ENCODE measurements at places on chromosomes 3 and 15.
A peak's percentile ranks its signal among the peaks of the same experiment; 100 is the strongest.

GRCh38 chr15:61824291-61824690 lies 236.0 kb downstream of the VPS13C start:
- DNase-seq, result no peak

- peak; percentile 57 for DNase-seq
These were observed 286.7 kb upstream of the TGFBR2 start for GRCh38 chr3:30319713-30320112.

- DNase-seq, result no peak
These were observed 27.9 kb downstream of the AKAP13 start for GRCh38 chr15:85408270-85408746.

GRCh38 chr3:178420033-178420432 lies 116.2 kb upstream of the KCNMB2 start:
- DNase-seq, result no peak

DNA sequence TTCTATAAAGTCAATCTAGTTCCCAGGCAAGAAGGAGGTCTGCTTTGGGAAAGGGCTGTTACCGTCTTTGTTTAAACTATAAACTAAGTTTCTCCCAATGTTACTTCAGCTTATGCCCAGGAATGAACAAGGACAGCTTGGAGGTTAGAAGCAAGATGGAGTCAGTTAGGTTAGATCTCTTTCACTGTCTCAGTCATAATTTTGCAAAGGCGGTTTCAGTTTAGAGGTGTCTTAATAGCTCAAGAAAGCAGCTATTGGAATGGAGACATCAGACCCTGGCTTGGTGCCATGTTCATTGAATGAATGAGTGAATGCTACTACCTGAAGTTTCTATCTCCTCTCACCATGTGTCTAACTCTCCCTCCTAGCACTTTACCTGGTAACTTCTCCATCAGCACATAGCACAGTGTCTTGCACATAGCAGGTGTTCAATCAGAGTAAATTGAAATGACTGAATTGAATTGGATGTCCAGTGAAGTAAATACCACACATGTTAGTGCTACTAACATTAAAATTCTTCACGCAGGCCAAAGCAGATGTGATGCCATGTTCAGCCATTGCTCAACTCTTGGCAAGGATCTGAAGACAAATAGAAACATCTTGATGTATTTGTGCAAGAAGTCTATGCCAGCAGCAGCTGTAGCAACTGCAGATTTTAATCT lies 28.2 kb downstream of the CLEC3B start:
- DNase-seq, result no peak

- DNase-seq, result no peak
These were observed 3.8 kb upstream of the IGDCC3 start for GRCh38 chr15:65381445-65382145.

- DNase-seq, result no peak
These were observed 61.0 kb downstream of the CHD2 start for GRCh38 chr15:92960996-92961681.

DNA sequence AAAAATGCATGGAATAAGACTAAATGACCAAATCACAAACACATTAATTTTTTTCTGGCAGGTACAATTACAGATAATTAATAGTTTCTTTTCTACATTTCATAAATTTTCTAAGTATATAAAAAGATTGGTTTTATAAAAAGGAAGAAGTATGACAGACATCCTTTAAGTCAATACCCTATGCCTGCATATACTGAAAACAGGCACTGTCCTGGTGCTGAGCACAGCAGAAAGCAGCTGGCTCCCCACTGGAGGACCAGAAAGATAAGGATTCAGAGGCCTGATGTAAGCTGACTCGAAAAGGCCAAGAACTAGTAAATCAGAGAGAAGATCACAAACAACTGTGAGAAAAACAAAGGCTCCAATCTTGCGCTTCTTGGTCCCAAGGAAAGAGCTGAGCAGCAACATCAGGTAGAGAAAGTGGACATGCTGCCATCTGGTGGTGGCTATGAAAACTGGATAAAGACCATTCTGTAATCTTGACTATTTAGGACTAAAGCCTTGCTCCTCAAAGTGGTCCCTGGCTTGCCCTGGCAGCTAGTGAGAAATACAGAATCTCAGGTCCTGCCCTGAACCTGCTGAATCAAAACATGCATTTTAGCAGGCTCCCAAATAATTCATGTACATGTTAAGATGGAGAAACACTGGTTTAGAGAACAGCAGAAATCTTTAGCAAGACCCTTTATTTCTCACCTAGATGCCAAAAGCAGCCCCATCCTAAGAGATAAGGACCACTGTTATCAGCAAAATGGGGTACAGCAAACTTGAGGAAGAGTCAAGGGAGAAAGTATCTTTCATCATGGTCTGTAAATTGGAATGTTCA lies 76.0 kb downstream of the TRANK1 start:
- peak; percentile 56 for DNase-seq

- no peak for DNase-seq
These were observed 11.1 kb downstream of the WDR53 start for GRCh38 chr3:196557236-196557635.

DNA sequence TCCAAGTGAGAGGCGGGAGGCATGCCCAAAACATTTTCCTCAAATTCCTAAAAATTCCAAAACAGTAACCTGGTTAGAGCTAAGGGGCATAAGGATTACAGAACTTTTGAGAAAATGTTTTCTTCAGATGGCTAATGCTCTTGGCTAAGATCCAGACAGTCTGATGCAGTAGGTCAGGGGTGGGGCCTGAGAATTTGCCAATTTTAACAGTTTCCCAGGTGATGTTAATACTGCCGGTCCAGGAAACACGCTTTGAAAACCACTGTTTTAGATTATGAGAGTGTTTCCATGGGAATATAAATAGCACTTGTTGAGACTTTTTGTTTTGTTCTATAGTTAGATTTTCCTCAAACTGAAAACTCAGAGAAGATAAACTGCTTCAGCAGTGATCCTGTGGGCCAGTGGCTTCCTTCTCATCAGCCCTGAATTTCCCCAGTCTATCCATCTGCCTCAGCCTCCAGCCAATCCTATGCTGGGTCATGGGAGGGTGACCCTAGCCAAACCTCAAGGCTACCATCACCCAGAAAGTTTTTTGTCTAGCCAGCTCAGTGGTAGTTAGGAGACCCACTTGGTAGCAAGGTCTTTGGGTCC lies 71.6 kb upstream of the ACP3 start:
- no peak for DNase-seq

- no peak for DNase-seq
These were observed 1.6 kb upstream of the CTSH start for GRCh38 chr15:78946493-78946892.

DNA sequence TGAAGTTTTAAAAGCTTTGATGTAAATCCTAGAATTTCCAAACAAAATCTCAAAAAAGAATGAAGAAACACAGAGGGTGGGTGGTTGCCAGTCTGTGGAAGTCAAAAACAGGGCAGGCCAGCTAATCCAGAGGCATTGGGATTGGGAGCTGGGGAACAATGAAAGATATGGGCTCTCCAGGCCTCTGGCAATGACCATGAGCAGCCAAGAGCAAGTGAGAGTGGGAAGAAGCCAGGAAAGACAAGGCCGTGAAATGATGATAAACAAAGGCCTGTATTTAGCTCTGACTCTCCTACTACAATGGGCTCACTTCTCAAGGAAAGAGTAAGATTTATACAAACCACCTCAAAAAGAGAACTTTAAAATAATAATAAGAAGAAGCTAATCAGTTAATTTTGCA lies 248.5 kb downstream of the ZMAT3 start:
- no peak for DNase-seq

DNA sequence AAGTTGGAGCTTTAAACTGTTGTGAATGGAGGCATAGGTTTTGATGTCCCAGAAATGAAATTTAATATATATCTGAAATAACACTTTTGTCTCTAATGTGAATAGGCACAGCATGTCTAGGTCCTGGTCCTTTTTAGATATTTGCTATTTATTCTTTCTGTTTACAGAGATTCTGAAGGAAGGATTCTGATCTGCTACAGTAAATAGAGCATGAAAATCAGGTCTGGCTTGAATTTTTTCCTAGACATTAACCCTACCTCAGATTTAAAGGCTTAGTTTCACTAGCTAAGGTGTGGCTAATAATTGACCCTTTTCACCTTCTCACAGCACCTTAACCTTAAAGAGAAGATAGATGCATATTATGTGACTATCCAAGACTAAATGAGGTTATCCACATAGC lies 48.0 kb upstream of the SYNPR start:
- no peak for DNase-seq

DNA sequence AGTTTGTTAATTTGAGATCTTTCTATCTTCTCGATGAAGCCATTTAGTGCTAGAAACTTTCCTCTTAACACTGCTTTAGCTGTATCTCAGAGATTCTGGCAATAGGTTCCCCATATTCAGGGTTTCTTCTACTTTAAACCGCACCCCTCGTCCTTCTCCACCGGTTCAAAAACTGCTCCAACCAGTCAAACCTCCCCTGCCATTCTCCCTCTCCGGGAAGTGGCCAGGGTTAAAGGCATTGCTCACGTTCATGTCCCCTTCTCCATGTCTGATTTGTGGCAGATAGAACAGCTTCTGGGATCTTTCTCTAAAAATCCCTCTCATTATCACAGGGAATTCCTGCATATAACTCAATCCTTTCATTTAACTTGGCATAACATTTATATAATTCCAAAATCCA lies 14.4 kb downstream of the ALDH1L1 start:
- DNase-seq, result no peak

- peak; percentile 73 for DNase-seq
These were observed 125.6 kb downstream of the P3H2 start for GRCh38 chr3:189995129-189995528.
